ENCODE measurements at places on chromosomes 2 and 18. TPM values are rescaled to one million over a fixed set of nuclear protein-coding genes. Genes with fewer than 3 reads are reported as not detected.

The UGT1A10 gene
- total RNA-seq = not detected

GRCh38 chr2:27715318-27716210 lies 51.9 kb downstream of the SLC4A1AP start:
- DNase-seq = no peak

DNA sequence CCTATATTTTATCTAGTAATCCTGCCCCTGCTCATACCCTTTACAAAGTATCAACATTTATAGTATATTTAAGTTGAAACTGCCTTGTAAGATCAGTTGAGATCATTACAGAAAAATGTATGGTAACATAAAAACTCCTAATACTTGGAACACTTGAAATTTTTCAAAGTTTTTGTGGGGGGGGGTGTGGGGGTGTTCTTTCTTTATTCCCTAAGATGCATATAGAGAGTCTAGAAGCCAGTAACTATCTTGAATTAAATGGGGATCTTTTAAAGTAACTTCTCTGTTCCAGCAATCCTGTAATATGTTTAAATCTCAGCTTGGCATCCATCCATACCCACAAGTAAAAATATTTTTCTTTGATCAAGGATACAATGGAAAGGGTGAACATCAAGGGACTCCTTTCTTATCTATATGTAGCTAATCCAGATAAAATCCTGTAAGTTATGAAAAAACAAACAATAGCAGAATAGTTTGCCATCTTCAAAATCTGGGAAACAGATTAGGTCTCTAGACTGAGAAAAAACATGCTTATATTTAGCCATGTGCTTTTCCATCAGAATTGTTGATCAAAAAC lies 455.3 kb downstream of the MEIS1 start:
- no peak for DNase-seq

The CNTNAP5 gene
- total RNA-seq = not detected

DNA sequence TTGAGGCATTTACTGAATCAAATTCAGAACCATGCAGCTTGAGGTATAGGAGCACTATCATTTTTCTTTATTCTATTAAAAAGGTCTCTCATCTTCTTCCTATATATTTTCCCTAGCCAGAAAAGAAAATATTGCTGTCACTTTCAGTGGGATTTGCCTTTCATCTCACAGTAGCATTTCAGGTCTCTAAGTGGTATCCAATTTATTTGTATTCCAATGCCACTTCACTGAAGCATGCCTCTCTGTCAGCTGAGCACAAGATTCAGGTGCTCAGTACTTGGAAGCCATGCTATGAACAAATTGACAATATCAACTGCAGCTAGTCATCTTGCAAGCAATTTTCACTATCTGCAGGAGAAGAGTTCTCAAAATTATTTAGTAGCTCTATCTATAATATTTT lies 457.2 kb upstream of the SLC39A10 start:
- no peak for DNase-seq

All from Right ventricle myocardium inferior (tissue), 1 donor.